Glomerular endothelial cell (primary cell): ENCODE measurements at places on chromosomes 3 and 15. TPM values are rescaled to one million over a fixed set of nuclear protein-coding genes. Genes with fewer than 3 reads are reported as not detected.
A peak's percentile ranks its signal among the peaks of the same experiment; 100 is the strongest.

TM2D3 gene
- 31.6 and 32.6 TPM in 2 replicates for total RNA-seq

GHSR gene
- not detected in 2 replicates for total RNA-seq

SLC12A1 gene
- total RNA-seq, result not detected in 2 replicates

ZNF80 gene
- not detected in 2 replicates for total RNA-seq

NAALADL2 gene
- total RNA-seq, result 0.19 and 1.3 TPM in 2 replicates

RLBP1 gene
- total RNA-seq, result not detected in 2 replicates

INSYN1 gene
- total RNA-seq, result 0.05 and 0.82 TPM in 2 replicates

LYZL4 gene
- not detected in 2 replicates for total RNA-seq

CEP70 gene
- total RNA-seq, result 3.0 and 11.8 TPM in 2 replicates

DNA sequence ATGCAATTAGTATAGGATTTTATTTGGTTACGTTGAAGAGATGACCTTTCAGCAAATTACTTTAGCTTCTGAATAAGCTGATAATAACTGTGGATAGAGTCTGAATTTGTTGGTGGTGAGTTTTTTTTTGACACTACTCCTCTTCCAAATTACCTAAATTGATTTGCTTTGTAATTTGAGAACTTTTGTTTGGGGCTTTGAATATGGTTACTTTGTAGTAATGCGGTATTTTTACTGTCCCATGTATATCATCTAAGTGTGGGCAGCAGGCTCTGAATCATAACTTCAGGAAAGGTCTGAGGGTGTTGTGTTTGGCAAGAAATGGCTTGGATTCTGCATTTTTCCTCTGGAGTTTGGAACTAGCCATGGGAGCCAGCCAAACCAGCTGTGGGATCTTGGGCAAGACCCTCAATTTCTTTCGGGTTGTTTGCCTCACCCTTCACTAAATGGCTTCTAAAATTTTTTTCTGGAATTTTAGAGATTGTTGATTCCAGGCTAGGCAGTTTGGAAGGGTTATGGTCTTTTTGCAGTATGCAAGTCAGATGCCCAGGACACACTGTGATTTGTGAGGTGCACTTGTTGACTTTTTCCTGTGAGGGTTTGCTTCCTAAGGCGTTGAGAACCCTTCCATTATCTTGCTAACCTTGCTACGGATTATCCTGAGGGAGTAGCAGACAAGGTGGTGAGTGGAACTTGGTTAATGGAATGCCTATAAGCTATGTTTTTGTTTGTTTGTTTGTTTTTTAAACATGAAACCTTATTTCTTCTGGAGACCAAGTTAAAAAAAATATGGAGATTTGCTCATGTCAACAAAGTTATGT lies 10.4 kb downstream of the PTPRG start:
- DNase-seq, result no peak

GRCh38 chr3:126100634-126101301 lies 16.8 kb upstream of the SLC41A3 start:
- DNase-seq, result no peak

DNA sequence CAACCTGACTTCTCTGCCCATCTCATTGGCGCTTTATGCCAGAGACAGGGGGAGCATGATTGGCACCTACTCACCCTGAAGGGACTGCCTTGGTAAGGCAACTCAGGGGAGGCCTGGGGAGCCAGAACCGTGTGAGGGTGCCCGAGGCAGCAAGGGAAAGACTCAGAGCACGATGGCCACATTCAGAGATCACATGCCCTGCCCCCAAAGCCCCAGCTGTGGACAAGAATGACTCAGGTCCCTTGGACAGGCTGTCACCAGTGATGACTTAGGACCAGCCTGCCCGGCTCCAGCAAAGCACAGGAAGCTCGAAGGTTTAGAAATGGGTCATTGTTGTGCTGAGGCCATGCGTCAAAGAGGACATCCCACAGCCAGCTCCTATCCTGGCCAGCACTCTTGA lies 49.1 kb upstream of the LIMD1 start:
- DNase-seq, result no peak

DNA sequence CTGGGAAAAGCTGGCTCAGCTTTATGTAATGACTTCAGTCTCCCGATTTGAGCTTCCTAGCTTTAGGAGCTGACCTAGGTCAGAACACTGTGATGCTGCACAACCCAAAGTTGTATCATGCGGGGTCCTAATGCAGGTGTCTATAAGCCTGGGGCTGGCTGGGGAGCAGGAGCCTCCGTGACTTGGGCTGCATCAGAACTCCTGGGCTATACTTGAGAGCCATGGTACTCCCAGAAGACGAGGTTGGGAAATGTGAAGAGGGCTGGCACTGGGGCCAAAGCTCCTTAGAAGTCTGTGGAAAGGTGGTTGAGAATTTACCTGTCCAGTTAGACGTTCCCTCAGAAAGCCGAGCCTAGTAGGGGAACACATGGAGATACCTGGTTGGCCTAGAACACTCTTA lies 57.0 kb downstream of the BSN start:
- no peak for DNase-seq

DNA sequence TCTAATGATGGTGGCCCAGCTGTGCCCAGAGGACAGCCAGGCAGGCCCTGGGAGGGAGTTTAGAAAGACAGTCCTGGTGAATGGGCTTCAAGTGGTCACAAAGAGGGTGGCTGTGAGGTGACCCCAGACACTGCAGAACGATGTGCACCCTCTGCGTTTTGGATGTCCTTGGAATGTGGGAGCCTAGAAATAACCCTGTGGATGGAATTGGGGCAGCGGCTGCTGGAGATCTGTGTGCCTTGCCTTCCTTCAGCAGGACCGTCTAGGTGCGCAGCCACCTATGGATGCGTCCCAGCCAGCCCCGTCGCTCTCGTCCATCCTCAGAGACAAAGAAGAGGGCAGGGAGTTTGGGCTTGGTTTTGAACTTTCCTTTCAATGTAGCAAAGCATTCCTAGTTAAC lies 46.5 kb downstream of the KLHL25 start:
- DNase-seq, result no peak

DNA sequence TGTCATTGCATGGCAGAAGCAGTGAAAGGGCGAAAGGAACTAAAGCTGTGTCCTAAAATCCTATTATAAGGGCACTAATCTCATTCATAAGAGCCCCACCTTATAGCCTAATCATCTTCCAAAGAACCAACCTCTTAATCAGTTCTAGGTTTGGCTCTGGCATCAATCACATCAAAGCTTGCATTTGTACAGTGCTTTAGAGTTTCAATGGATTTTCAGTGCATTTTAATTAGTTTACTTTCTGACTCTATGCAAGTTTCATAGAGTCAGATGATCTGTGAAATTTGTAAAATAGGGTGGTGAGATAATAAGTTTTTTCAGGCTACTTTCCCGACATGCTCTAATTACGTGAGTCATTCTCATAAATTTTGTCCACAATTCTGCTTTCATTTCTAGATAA lies 341.1 kb downstream of the DIPK2A start:
- no peak for DNase-seq

DNA sequence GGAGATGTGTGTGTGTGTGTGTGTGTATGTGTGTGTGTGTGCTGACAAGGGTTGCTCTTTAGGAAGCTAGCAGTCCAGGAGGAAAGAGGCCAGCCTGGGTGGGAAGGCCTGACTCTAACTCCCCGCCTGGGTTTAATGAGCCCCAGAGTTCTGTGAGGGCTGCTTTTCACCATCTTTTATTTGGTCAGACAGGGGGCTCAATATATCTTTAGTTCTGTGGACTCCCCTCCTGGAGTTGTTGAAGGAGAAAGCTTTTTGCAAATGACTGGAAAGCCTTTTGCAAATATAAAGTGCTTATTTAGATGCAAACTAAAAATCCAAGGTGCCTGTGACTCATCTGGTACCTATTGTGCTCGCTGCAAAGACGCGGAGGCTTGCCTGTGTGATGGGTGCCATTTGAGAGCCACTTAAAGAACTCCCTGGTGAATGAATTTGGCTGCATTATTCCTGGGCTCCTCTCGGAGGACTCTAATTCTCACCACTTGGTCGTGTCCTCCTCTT lies 24.5 kb downstream of the DRD3 start:
- DNase-seq, result no peak

- no peak for DNase-seq
Measured at GRCh38 chr3:75110741-75111140, 496.3 kb upstream of the CNTN3 start.

DNA sequence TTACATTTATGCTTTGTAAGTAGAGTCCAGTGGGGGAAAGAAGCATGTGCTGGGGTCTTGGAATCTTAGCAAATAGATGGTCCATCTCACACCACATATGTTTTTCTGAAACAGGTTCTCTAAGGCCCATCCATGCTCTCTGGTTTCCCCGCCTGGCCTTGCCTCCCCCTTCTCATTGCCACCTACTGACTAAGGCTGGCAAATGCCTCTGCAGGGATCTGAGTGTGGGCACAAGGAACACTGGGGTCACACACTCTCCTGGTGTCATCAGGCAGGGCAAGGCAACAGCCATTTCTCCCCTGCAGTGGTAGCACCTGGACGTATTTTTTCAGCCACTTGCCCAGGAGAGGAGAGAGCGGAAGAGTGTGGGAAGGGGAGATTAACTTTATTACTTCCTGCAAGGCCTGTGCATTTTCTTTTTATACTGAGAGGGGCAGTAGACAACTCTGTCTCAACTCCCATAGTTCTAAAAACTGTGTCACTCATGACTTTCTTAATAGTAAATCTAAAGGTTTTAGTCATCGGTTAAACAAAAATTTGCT lies 804.2 kb upstream of the NECTIN3 start:
- DNase-seq, result no peak

DNA sequence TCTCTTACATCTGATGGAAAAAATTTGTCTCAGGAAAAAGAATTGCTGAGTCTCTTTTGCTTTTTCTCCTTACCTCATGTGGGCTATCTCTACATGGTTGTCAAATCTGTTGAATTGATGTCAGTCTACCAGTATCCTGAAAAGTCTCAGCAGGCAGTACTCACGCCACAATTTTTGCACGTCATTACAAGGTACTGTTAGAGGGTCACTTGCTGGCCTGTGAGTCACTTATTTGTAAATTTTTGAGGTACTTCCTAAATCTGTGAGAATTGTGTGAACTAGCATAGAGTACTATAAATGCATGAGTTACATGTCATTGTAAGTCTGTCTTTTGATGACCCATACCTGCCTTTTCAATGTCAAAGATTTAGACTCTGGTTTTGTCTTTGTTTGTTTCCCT lies 15.9 kb downstream of the HPS3 start:
- DNase-seq, result no peak

DNA sequence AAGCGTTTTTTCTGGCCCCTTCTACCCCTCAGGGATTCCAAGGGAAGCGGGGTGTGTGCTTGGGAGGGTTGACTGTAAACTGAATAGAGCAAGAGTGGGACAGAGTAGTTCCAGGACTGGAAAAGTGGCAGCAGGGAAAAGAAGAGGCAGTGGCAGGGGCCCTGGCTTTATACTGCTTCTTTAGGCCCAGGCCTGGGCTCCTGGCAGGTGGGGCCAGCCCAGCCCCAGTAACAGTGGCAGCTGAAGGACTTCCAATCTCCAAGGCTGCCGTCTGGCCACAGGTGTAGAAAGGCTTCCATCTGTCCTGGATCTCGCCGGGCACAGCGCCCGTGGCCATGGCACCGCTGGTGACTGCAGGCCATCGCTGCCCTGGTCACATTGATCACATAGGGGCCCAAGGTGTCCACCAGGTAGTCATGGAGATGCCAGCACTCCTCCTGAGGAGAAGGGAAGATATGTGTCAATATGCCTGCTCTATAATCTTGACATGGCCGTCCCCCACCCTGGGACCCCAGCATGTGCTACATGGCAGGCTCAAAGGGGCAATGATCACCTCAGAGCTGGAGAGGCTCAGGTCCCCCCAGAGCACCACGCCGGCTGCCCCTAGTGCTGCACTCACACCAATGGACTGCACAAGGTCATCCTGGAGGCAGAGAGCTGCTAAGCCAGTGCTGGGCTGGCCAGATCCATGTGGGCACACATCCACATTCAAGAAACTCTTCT lies 1.0 kb upstream of the IFRD2 start:
- DNase-seq, result no peak

- no peak for DNase-seq
Measured at GRCh38 chr3:160005004-160005403, 16.4 kb downstream of the IL12A start.

DNA sequence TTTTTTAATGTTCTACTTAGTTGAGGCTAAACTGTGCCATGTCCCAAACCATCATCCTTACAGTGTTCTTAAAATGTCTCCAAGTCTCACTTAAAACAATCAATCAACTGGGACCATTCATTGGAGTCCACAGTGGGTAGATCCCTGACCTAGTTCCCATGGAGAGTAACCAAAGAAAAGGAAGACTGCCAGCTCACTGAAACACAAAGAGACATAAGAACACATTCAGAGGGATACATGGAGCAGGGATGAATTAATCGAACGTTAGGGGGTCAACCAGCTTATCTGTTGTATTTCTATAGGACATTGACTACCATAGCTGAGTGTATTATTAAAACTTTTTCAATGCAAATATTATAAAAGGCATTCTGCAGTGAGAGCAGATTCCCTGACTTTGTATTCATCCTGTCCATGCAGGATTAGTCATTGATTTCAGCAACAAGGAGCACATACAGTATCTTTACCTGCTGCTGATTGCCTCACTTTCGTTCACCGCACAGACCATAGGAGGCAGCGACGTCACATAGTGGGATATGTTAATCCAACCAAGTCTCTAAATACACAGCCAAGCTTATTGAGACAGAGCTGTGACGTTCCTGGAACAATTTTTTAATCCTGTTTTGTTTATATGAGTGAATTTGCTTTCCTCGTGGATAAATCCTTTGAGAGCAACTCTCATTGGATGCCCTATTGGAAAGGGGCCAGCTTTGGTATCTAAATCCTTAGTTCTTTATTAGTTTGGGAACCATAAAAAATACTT lies 364.9 kb upstream of the RBMS3 start:
- DNase-seq, result peak; percentile 47

DNA sequence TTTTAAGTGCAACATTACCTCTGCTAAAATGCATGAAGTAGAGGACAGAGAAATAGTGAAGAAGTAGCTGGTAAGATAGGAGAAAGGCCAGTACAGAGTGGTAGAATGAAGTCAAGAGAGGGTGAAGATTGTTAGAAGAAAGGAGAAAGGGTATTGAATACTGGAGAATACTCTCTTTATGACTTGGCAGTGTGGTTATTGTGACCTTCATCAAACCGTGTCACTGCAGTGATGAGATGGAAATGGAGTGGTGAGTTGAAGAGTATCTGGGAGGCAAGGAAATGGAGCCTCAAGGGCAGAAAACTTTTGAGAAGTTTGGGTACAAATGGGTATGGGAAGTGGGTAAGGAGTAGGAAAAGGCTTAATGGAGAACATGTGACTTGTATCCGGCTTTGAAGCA lies 24.7 kb downstream of the MINDY2 start:
- no peak for DNase-seq

- no peak for DNase-seq
Measured at GRCh38 chr3:57118254-57118653, 46.9 kb downstream of the IL17RD start.

- DNase-seq, result no peak
Measured at GRCh38 chr3:125594581-125595011, 701 bp downstream of the OSBPL11 start.

DNA sequence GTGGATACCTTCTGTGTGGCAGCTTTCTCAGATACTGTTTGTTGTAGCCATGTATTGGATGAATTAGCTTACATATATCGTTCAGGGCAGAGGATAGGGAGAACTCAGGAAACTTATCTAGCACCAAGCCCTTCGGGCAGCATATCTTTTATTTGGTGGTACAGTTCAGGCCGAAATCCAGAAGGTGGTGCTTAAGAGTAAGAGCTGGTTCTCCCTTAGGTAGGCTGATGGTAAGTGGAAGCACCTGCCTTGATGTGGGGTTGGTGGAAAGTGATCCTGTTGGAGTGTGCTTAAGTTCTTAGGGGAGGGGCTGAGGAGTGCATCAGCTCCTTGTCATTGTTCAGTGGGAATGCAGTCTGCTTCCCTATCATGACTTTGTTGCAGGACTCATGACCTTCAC lies 187.5 kb downstream of the DOCK3 start:
- DNase-seq, result no peak

GRCh38 chr15:73914145-73914544 lies 12.1 kb upstream of the LOXL1 start:
- DNase-seq, result no peak

GRCh38 chr3:23949784-23950183 lies 4.7 kb downstream of the NR1D2 start:
- DNase-seq, result no peak
